ENCODE measurements at places on chromosomes 5 and 9. TPM values are rescaled to one million over a fixed set of nuclear protein-coding genes. Genes with fewer than 3 reads are reported as not detected.

NINJ1 gene
- 28.9 TPM for total RNA-seq

GRCh38 chr5:173429489-173430150, 101.4 kb upstream of the STC2 start:
- DNase-seq, result no peak

DNA sequence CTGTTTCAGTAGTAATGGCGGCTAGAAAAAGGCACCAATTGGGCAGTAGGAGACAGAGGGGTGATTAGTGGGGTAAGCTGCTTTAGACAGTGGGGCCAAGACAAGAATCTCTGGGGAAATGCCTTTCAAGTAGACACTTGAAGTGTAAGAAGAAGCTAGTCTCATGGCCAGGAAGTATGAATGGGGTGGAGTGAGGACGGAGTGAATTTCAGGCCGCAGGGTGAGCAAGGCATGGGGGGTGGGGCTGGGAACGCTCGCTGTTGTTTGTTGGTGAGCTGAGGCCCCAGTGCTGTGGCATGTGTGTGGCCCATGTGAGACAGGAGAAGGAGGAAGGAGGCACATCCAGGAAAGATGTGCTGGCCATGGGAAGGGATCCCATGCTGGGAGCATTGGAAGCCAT, 149.2 kb upstream of the NFIL3 start:
- no peak for DNase-seq

DNA sequence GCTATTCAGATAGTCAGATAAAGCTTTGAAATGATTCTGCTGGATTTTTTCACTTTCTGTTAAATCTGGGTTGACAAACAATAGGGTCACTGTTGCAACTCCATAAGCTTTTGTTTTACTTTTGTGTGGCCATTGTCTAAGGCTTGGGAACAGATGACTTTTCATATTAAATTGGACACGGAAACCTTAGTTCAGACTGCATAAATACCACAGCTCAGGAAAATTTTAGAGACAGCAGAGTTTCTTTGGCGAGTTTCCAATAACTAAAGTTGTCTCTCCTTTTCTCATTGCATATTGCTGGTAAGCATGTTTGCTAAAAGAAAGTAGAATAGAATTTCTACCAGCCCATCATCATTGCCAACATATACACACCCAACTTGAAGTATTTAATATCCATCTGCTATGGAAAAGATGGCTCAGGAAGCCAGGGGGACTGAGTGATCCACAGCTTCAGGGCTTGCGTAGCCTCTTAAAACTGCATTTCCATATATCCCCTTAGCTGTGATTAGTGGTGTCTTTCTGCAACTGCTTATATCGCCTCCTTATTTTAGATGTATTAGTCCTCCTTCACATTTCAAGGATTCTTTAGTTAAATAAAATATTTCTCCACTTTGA, 168.2 kb downstream of the ARHGAP26 start:
- no peak for DNase-seq

DNA sequence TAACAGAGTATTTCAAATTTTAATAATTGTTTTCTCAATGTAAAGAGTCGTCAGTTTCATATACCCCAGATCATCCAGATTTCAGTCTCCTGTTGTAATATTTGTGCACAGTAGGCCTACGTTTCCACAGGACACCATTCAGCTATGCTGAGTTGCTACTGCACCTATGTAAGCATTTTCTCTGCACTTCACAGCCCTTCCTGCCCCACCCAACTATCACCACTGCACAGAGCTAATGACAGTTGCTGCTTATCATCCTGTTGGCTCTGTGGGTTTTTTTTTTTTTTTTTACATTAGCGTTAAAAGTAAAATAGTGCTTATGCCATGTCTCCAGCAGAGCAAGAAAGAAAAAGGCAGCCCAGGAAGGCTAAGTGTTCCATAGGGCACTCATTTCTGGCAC, 5.9 kb upstream of the PRKACG start:
- DNase-seq, result no peak
